ENCODE measurements at places on chromosomes 4 and X.

GRCh38 chr4:155629183-155629825, 37.3 kb upstream of the GUCY1A1 start:
- no peak for DNase-seq

GRCh38 chr4:165861363-165861762, 11.7 kb upstream of the TLL1 start:
- no peak for DNase-seq

DNA sequence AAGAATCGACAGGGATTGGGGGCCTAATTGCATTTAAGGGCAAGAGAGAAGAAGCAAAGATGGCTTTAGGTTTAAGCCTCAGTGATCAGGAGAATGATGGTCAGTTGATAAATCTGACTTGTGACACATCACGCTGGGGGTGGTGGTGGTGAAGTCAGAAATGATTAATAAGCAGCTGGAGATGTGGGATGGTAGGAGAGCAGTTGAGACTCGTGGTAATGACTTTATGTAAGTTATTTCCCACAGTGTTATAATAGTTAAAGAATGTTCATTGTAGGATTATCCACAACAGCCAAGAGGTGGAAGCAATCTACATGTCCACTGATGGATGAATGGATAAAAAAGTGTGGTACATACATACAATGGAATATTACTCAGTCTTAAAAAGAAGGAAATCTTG, 178.9 kb upstream of the GPC4 start:
- DNase-seq, result no peak

- no peak for DNase-seq
Observed at GRCh38 chr4:165096776-165097175, 15.9 kb downstream of the TMEM192 start.

DNA sequence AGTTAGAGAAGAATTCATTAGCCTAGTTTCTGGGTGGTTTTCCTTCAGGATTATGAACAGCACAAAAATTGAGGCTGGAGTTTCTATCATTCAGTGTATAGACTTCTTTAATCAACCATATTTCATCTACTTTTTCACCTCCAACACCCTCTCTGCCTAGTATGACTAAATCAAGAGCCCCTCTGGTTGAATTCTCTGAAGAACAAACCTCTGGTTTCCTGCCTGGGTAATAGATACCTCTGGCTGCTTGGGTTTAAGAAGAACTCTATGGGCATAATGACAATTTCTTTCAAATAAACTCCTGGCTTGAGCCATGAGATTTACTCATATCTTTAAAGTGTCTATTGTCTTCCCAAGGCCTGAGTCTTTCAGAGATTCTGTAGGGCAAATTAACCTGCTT, 66.5 kb downstream of the C4orf33 start:
- no peak for DNase-seq

DNA sequence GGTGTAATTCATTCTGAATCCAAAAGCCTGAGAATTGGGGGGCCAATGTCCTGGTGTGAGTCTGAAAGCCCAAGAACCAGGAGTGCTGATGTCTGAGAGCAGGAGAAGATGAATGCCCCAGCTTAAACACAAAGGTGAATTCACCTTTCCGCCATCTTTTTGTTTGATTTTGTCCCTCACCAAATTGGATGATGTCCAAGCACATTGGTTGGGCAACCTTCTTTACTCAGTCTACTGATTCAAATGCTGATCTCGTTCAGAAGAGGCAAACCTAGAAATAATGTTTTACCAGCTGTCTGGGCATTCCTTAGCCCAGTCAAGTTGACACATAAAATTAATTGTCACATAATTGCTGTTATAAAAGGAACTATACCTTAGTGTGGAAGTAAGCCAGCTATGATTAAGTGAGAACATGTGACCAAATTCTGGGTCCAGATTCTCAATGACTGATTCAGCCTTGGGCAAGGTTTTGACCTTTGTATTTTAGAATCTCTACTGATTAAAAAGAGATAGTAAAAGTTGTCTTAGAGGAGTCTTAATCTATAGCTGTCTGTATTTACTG, 34.5 kb upstream of the SLC4A4 start:
- DNase-seq, result no peak

GRCh38 chr4:122542411-122543236, 78.2 kb downstream of the IL21 start:
- no peak for DNase-seq

DNA sequence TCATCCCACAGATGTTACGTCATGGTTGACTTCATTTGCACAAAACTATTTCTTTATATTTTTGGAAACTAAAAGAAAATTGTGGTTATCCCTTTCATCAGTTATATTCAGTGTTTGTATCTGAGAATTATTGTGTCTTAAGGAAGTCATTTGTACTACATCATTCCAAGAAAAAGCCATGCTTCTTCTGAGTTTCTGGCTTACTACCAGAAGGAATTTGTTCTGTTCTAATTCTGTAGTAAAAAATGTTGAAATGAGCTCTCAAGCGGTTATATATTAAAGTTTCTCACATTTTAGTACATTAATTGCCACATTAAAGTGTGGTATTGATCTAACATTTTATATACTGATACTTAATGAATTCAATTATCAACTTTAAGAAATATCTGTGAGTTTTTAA, 1844.5 kb downstream of the PCDH7 start:
- no peak for DNase-seq

DNA sequence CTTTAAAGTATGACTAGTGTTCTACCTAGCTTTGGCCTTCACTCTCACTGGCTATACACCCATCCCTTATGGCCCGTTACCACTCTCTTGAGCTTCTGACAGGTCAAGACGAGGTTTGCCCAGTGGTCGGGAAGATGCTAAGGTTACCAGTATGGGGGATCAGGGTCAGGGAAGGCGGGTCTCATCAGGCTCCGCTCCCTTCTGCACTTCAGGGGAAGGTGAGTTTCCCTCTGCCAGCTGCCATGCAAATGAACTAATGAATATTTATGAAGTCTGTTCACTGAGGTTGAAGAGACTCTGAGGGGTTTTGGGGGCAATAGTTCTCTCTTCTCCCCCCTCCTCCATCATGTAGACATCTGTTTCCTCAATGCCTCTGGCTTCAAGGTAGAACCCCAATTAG, 6.6 kb downstream of the EFNB1 start:
- no peak for DNase-seq

GRCh38 chr4:83067058-83067639, 32.2 kb downstream of the COPS4 start:
- DNase-seq, result no peak
